GM23248 (cell line): ENCODE measurements at places on chromosomes 4 and X. TPM values are rescaled to one million over a fixed set of nuclear protein-coding genes. Genes with fewer than 3 reads are reported as not detected.

Gene HSD17B13
- not detected in 2 replicates for total RNA-seq

Gene NAP1L2
- total RNA-seq = not detected in 2 replicates

Gene BMPR1B
- total RNA-seq = 0.76 TPM in 2 replicates

Gene TMEM131L
- total RNA-seq = 5.7 and 11.1 TPM in 2 replicates

Gene GPRASP2
- 16.4 and 20.7 TPM in 2 replicates for total RNA-seq

Gene C1QTNF7
- not detected in 2 replicates for total RNA-seq

Gene BMP2K
- total RNA-seq = 37.9 and 53.0 TPM in 2 replicates

Gene KLB
- not detected in 2 replicates for total RNA-seq

Gene STBD1
- total RNA-seq = 6.7 and 10.6 TPM in 2 replicates

Gene KIAA1210
- total RNA-seq = not detected in 2 replicates

Gene GBA3
- not detected in 2 replicates for total RNA-seq

DNA sequence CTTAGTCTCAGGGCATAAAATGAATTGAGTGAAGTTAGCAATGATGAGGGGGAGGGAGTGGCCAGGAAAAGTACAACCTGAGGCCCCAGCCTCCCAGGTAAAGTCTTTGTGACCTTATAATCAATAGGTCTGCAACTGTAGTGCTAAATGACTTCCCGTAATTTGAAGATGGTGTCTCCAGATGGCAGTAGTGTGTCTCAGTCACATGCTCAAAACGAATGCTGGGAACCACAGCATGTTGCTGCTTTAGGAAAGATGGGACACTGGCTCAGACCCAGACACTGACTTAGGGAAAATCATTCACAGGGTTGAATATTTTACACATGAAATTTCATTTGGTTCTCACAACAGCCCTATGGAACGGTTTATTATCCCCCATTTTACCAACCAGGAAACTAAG, 10.3 kb downstream of the SRPX2 start:
- no peak overlapping the region for H3K4me3 ChIP-seq
- no peaks in the 10 kb centered on the region for H3K27me3 ChIP-seq
- H3K27ac ChIP-seq = 0 out of 2 replicates have a peak overlapping the region, but pooled peaks have one; percentile 3
- H3K4me1 ChIP-seq = peaks cover 16% of the 10 kb centered on the region

GRCh38 chrX:6718766-6719165, 183.8 kb upstream of the VCX3A start:
- H3K4me1 ChIP-seq = no peaks in the 10 kb centered on the region
- H3K27ac ChIP-seq = no peak overlapping the region
- H3K4me3 ChIP-seq = no peak overlapping the region
- no peaks in the 10 kb centered on the region for H3K36me3 ChIP-seq

- H3K27me3 ChIP-seq = no peaks in the 10 kb centered on the region
- peak; percentile 85 for DNase-seq
- H3K36me3 ChIP-seq = no peaks in the 10 kb centered on the region
- peaks cover 36% of the 10 kb centered on the region for H3K4me1 ChIP-seq
- H3K4me3 ChIP-seq = peak overlapping the region; percentile 54
These were observed 66.5 kb upstream of the TMEM184C start for GRCh38 chr4:147550626-147551246.

GRCh38 chrX:27924261-27924660, 57.0 kb downstream of the DCAF8L1 start:
- no peak for DNase-seq
- H3K27ac ChIP-seq = no peak overlapping the region
- no peaks in the 10 kb centered on the region for H3K27me3 ChIP-seq
- H3K4me3 ChIP-seq = no peak overlapping the region

GRCh38 chr4:54090404-54090803, 9.6 kb upstream of the GSX2 start:
- H3K4me3 ChIP-seq = no peak overlapping the region
- no peak for DNase-seq
- peaks cover 12% of the 10 kb centered on the region for H3K4me1 ChIP-seq
- H3K36me3 ChIP-seq = no peaks in the 10 kb centered on the region
- no peak overlapping the region for H3K27ac ChIP-seq
- H3K27me3 ChIP-seq = no peaks in the 10 kb centered on the region

- no peak for DNase-seq
- H3K27me3 ChIP-seq = no peaks in the 10 kb centered on the region
- no peaks in the 10 kb centered on the region for H3K36me3 ChIP-seq
- H3K4me1 ChIP-seq = no peaks in the 10 kb centered on the region
These were observed 1644.9 kb upstream of the TENM3 start for GRCh38 chr4:180598281-180598680.

DNA sequence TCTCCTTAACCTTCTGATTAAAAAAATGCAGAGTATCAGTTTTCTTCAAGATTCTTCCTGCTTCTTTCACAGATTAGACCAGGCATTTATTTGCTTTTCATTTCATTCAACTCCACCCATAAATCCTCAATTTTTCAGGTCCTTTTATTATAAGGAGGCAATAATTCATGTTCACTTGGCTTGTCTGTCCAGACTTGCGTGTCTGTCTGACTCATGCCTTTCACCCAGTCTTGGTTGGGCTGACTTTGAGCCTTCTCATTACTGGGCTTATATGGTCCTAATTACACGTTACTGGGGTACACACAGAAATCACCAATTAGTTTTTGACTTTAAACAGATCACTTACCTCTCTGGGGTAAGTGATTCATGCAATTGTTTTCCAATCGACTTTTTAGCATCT, 48.8 kb upstream of the GALNT7 start:
- DNase-seq = no peak
- no peak overlapping the region for H3K4me3 ChIP-seq
- no peak overlapping the region for H3K27ac ChIP-seq
- no peaks in the 10 kb centered on the region; the same call in 1 of the 2 replicates for H3K27me3 ChIP-seq
- no peaks in the 10 kb centered on the region for H3K36me3 ChIP-seq

GRCh38 chr4:51853027-51853682, 10.2 kb downstream of the DCUN1D4 start:
- H3K36me3 ChIP-seq = no peaks in the 10 kb centered on the region
- H3K27ac ChIP-seq = peak overlapping the region; percentile 24
- H3K27me3 ChIP-seq = no peaks in the 10 kb centered on the region
- no peak overlapping the region for H3K4me3 ChIP-seq
- H3K4me1 ChIP-seq = peaks cover 16% of the 10 kb centered on the region; the same call in 1 of the 2 replicates
- DNase-seq = peak; percentile 38

GRCh38 chr4:13166214-13166613, 317.9 kb downstream of the RAB28 start:
- H3K27me3 ChIP-seq = peaks cover 47% of the 10 kb centered on the region; the same call in 1 of the 2 replicates
- H3K4me1 ChIP-seq = peaks cover 5% of the 10 kb centered on the region; the same call in 1 of the 2 replicates
- no peak overlapping the region for H3K4me3 ChIP-seq

DNA sequence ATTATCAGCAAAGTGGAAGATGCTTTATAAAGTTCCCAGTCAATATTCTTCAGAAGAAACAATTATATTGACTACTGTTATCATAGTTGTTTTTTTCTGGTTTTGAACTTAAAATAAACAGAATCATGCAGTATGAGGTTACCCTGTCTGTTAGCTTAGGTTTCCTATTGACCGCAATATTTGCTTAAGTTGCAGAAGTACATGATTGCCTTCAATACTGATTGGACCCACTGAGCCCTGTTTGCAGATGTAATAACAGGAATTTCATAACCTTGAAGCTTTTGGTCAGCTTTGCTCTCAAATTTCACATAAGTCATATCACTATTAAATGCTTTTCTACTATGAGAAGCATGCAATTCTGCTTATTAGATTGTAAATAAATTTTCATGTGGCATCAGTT, 229.1 kb upstream of the FSTL5 start:
- H3K36me3 ChIP-seq = no peaks in the 10 kb centered on the region
- DNase-seq = no peak
- H3K27me3 ChIP-seq = no peaks in the 10 kb centered on the region
- no peaks in the 10 kb centered on the region for H3K4me1 ChIP-seq
- no peak overlapping the region for H3K4me3 ChIP-seq
- no peak overlapping the region for H3K27ac ChIP-seq

- no peak overlapping the region for H3K27ac ChIP-seq
- no peaks in the 10 kb centered on the region for H3K27me3 ChIP-seq
- no peaks in the 10 kb centered on the region for H3K36me3 ChIP-seq
- no peak for DNase-seq
- no peak overlapping the region for H3K4me3 ChIP-seq
These were observed 53.3 kb upstream of the LNX1 start for GRCh38 chr4:53644607-53645006.

GRCh38 chrX:71998836-71999509, 88.3 kb downstream of the NHSL2 start:
- H3K36me3 ChIP-seq = no peaks in the 10 kb centered on the region
- no peak overlapping the region for H3K27ac ChIP-seq
- H3K27me3 ChIP-seq = no peaks in the 10 kb centered on the region
- peak; percentile 51 for DNase-seq
- H3K4me3 ChIP-seq = no peak overlapping the region

DNA sequence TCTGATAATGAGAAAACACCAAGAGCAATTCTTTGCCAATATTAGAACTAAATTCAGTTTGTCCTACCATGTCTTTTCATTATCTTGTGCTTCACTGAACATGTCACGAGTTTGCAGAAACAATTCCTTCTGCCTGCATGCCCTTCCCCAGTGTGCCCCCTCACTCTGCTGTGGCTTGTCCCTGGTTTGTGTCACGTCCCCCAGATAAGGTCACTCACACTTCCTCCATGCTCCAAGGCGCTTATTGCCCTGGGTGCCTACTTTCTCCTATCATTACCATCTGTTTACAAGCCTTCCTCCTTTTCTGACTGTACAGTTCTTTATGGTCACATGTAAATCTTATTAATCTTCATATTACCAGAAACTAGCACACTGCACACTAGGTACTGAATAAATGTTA, 394.1 kb downstream of the KCNIP4 start:
- H3K4me1 ChIP-seq = no peaks in the 10 kb centered on the region
- no peak overlapping the region for H3K27ac ChIP-seq
- no peak overlapping the region for H3K4me3 ChIP-seq
- DNase-seq = no peak
- no peaks in the 10 kb centered on the region for H3K36me3 ChIP-seq

DNA sequence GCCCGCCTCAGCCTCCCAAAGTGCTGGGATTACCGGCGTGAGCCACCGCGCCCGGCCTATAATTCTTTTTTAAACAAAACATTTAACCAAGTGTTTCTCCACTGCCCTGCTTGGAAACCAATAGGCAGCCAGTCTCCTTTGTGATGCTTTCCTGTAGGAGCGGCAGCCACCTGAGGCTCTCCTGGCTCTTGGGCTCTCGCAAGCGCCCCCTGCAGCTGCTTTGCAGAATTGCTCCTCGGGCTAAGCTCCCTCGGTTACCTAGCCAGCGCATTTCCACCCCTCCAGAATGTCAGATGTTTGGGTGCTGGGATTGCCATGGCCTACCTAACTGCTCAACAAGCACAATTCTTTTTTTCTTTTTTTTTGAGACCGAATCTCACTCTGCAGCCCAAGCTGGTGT, 7.7 kb downstream of the S100P start:
- DNase-seq = no peak
- H3K27me3 ChIP-seq = no peaks in the 10 kb centered on the region
- H3K4me1 ChIP-seq = peaks cover 8% of the 10 kb centered on the region
- H3K36me3 ChIP-seq = peaks cover 12% of the 10 kb centered on the region

- H3K4me3 ChIP-seq = no peak overlapping the region
- H3K27me3 ChIP-seq = no peaks in the 10 kb centered on the region
- no peaks in the 10 kb centered on the region for H3K4me1 ChIP-seq
- no peak overlapping the region for H3K27ac ChIP-seq
These were observed 156.3 kb downstream of the BCOR start for GRCh38 chrX:39941332-39941920.

DNA sequence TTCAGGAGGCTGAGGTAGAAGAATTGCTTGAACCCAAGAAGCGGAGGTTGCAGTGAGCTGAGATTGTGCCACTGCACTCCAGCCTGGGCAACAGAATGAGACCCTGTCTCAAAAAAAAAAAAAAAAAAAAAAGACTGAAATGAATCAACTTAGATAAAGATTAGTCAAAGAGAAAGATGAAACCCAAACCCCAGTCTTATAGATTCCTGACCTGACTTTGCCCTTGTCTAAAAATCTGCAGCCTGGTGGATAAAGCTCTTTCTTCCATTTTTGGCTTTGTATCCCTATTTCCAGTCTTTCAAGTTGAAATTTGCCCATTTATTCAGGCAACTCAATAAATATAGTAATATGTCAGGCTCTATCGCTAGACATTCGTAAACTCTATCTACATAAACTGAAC, 39.3 kb upstream of the SPINK2 start:
- no peaks in the 10 kb centered on the region for H3K27me3 ChIP-seq
- no peak overlapping the region for H3K27ac ChIP-seq
- H3K4me3 ChIP-seq = no peak overlapping the region
- DNase-seq = no peak

DNA sequence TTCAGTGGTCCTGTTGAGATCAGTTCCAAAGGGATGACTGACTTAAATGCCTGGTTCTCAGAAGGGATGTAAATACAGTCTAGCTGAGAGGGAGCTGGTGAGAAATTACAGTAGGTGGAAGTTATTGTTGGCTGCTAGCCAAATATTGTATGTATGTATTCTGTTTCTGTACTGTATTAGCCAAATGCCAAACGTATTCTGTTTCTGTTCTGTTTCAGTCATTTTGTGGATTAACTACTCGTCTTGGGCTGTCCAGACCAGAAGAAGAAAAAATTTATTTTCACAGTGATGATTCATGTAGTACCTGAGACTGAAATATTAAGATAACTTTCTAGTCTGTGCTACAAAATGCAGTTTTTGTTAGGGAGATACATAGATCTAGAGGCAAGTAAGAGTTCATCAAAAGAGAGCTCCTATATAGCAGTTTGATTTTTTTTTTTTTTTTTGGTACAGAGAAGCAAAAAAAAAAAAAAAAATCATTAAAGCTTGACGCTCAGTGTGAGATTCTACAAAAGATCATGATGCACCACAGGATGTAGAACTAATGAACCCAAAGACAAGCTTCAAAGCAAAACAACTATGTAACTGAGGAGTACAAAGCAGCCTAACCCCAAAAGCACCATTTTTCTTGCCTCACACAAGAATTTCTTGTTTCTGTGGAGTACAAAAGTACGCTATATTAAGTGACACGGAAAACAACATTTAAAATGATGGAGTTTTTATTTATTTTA, 54.8 kb downstream of the CASP6 start:
- H3K36me3 ChIP-seq = no peaks in the 10 kb centered on the region
- H3K27ac ChIP-seq = no peak overlapping the region
- no peaks in the 10 kb centered on the region for H3K27me3 ChIP-seq
- no peaks in the 10 kb centered on the region for H3K4me1 ChIP-seq
- no peak for DNase-seq

DNA sequence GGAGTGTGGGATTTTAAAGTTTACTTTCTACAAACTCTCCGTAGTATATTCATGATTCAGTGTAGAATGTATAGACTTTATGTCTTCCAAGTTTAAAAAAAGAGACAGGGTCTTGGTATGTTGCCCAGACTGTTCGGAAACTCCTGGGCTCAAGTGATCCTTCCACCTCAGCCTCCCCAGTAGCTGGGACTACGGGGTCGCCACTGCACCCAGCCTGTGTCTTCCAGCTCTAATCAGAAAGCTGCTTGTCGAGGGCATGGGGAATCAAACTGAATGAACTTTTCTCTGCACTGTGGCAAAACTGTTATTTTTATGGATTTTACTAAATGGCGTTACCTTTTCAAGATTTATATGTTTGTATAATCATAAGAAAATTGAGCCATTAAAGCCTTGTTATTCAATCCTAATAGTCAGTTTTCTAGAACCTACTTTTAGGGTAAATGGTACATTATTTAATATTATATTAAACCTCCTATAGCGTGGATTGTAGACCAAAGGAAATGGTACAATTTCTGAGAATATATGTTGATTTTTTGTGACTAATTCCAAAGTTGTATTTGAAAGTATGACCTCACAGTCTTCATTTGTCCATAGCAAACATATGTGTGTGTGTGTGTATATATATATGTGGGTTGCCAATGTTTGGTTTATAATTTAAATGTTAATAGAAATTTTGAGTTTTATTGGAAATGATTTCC, 1.1 kb downstream of the BLOC1S4 start:
- no peaks in the 10 kb centered on the region for H3K36me3 ChIP-seq
- peak; percentile 59 for DNase-seq
- peak overlapping the region; percentile 93 for H3K4me3 ChIP-seq
- peak overlapping the region; percentile 62 for H3K27ac ChIP-seq
- peaks cover 11% of the 10 kb centered on the region; the same call in 1 of the 2 replicates for H3K4me1 ChIP-seq

- DNase-seq = no peak
- no peak overlapping the region for H3K27ac ChIP-seq
- no peak overlapping the region for H3K4me3 ChIP-seq
- no peaks in the 10 kb centered on the region for H3K36me3 ChIP-seq
These were observed 408.2 kb downstream of the ARHGAP24 start for GRCh38 chr4:85883180-85883579.
